ENCODE measurements at places on chromosomes 3 and 15.

GRCh38 chr15:35102186-35102585, 17.1 kb upstream of the NANOGP8 start:
- no peak for DNase-seq

GRCh38 chr3:160213191-160213590, 12.0 kb upstream of the C3orf80 start:
- no peak for DNase-seq

DNA sequence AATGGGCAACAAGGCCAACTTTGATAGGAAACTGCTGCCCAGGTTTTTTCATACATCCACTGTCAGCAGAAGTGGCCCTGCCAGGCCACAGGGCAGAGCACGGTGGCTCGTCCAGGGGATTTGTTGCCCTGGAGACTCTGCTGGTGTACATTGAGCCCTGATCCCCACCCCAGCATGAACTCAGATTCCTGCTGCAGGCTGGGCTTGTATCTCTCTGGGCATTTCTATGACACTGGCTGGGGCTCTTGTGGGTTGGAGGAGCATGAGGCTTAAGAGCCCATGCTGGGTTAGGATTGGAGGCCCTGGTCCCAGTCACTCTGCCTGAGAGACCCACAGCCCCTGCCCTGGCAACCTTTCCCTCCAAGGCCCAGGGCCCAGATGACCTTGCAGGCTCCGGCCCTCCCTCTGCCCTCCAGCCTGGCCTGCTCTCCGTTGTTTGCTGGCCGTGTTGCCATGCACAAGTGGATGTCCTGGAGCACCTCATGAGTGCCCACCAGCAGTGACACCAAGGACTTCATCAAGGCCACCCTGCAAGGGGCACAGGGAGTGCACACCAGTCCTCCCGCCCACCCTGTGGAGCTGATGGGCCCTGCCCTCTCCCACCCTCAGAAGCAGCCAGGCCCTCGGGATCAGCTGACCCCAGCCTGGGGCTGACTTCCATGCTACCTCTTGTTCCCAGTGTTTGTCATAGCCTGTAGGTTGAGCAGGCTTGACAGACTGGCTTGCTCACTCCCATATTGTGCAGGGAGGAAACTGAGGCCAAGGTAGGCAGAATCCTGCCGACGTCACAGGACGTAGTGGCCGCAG, 58.2 kb downstream of the ZNF445 start:
- no peak for DNase-seq

- no peak for DNase-seq
These were observed 15.7 kb upstream of the HHATL start for GRCh38 chr3:42718338-42718737.

DNA sequence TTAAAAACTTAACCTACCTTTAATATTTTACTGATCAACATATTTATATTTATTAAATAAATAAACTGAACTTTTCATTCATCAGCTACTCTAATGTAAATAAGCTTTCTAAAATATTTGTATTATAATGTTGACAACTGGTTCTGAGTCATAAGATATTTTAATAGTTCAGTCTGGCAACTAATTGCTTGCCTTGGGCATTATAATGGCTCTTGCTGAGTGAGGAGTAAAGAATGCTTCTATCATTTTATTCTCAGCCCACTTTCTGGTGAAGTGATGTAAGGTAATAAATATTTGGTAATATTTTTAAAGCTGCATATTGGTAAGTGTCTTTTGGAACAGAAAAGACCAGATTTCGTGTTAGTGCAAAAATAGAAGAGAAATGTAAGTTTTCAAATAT, 81.5 kb downstream of the DIPK2A start:
- no peak for DNase-seq

GRCh38 chr3:66442254-66443117, 58.3 kb downstream of the LRIG1 start:
- DNase-seq: peak; percentile 78

All from transverse colon (tissue), 4 donors.